Retinal pigment epithelial cell (primary cell): ENCODE measurements at places on chromosomes 6 and 20.

DNA sequence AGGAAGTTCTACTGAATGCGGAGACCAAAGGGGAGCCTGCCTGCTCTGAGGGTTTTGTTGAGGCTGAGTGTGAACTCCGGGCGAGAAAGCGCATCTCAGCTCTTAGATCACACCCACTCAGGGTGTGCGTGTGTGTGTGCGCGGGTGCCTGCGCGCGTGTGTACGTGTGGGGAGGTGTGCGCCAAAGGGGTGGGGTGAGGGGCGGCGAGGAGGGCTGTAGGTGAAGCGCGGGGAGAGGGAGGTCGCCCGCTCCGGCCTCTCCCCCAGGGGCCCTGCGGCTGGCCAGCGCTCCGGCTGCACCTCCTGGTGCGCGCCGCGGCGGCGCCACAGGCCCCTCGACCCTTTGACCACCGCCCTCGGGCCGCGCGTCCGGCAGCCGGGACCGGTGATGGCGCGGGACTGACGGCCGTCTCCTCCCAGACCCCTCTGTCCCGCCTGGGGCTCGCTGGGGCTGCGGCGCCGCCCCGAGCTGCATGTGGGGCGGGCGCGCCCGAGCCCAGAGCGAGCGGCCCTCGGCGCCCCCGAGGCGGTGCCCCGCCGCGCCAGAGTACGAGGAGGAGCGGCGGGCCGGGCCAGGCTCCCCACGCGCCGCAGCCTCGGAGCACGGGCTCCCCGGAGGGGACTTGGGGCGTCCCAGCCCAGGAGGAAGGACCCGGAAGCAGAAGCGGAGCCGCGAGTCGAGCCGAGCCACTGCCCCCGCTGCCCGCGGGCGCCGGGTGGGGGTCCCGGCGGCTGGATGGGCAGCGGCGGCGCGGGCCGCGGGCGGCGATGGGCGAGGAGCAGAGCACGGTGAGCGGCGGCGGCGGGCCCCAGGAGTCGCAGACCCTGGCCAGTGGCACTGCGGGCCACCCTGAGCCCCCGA lies at the start of gene RNF217:
TSS of gene RNF217 (plus strand) at position 661 of the 862 bp plus-strand sequence. CDS start at position 769, 108 bp downstream.
- DNase-seq, result no peak

GRCh38 chr6:46888031-46888430 lies 33.7 kb downstream of the ADGRF5 start:
- DNase-seq, result no peak

- no peak for DNase-seq
Measured at GRCh38 chr6:137731600-137731959, 135.5 kb upstream of the TNFAIP3 start.

GRCh38 chr6:82277686-82278085 lies 30.1 kb upstream of the IBTK start:
- DNase-seq, result no peak

GRCh38 chr20:2751347-2751877 lies 49.0 kb downstream of the CPXM1 start:
- no peak for DNase-seq

DNA sequence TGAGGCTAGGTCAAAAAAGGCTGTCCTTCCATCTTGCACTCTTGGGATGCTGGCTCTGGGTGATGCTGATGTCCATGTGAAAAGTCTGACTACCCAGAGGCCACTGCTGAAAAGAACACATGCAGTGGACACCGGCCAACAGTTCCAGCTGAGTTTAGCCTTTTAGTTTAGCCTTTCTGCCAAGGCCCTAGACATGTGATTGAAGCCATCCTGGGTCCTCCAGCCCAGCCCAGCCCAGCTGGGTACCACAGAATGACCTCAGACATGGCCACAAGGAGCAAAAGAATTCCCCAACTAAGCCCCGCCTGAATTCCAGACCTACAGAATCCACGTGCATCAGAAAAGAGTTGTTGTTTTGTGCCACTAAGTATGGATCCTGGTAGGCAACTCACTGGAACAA lies 17.4 kb downstream of the PIGT start:
- peak; percentile 59 for DNase-seq

DNA sequence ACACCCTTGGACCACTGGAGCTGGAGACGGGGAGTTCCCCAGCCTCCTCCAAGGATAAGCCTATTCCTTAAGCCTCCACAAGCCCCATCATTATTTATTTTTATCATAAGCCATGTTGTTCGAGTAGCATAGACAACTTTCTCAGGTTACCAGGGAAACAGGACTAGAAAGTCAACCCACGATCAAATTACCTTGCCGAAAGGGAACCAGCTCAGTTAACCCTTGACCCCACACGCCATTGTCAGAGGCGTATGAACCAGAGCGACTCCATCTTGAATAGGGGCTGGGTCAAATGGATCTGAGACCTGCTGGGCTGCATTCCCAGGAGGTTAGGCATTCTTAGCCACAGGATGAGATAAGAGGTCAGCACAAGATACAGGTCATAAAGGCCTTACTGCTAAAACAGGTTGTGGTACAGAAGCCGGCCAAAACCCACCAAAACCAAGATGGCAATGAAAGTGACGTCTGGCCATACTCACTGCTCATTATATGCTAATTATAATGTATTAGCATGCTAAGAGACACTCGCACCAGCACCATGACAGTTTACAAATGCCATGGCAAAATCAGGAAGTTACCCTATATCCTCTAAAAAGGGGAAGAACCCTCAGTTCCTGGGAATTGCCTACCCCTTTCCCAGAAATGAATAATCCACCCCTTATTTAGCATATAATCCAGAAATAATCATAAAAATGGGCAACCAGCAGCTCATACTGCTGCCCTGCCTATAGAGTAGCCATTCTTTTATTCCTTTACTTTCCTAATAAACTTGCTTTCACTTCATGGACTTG lies 22.4 kb downstream of the SYNJ2 start:
- DNase-seq, result no peak

- DNase-seq, result peak; percentile 89
Measured at GRCh38 chr6:139539852-139540251, 165.4 kb upstream of the CITED2 start.

DNA sequence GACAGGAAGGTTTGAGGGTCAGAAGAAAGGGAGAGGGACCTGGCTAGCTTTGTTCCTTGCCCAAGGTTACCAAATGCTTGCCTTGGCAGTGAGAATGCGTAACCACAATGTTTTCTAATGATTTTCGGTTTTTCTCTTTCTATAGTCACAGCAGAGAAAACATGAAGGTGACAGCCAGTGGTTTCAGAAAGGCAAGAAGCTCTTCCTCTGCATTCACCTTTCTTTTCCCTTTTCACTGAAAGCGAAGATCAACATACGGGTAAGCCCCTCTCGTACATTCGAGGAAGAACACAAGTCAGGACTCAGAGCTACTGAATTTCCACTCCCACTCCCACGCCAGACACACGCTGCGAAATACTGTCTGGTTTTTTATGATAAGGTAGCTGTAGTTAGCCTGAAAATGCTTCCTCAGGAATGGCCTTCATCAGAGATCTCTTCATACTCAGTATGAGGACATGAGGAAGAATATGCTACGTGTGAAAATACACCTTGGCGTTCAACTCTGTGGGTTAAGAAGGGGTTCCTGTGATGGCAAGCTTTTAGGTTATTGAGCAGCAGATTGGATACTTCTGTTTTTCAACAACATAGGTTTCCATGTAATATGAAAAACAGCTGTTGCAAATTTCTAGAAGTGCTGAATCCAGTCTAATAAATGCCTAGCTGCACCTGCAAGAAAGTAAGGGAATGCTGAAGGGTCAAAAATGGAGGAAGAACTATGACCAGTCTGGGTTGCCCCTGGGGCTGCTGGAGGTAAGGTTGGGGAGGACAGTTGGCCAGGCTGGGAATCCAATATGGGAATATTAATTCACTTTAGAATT lies 7.4 kb upstream of the CD83 start:
- DNase-seq, result no peak

DNA sequence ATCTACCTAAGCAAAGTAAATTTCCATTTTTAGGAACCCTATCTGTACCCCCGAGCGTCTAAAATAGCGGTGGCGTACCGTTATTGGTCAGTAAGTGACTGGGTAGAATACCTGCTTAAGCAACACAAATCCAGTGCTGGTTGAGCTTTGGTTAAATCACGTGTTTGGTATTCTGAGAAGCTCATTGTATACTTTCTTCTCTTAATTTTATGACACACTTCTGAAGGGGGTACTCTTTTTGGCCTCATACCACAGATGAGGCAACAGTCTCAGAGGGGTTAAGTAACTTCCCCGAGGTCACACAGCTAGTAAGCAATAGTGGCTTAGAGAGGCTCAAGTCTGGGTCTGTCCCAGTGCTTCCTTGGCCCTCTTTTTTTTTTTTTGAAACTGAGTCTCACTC lies 151.2 kb downstream of the TFAP2C start:
- DNase-seq, result no peak

- no peak for DNase-seq
Measured at GRCh38 chr6:36586606-36587005, 7.6 kb upstream of the SRSF3 start.

DNA sequence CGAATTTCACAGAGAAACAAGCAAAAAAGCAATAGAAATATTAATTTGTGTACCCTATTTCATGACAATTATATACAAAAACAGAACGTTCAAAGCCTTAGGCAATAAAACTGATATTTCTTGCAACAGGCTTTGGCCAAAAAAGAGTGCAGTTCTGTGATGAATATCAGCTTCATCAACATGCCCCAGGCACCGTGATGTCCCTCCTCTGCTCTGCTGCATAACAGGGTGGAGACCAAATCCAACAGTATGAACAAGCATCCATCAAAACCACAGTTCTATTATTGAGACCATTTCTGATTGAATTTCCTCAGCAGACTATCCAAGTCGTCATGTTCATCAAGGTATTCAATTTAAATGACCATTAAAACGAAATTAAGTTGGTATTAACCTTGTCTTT lies 722.6 kb upstream of the NRSN1 start:
- DNase-seq, result no peak

DNA sequence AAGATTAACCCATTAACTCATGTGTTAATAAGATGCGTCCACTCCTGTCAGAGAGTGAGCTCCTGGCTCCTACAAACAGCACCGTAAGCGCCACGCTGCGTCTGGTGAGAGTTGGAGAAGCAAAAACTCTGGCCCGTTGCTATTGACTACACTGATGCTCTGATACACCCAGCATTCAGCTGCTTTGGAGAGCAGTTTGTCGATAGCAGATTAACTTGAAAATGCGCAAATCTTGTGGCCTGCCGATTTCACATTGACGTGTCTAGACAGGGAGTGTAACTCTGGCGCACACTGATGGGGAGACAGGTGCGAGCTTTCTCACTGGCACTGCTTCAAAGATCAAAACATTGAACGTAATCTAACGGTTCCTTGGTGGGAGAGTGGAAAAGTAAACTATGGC lies 151.7 kb upstream of the RPS6KA2 start:
- DNase-seq, result no peak

DNA sequence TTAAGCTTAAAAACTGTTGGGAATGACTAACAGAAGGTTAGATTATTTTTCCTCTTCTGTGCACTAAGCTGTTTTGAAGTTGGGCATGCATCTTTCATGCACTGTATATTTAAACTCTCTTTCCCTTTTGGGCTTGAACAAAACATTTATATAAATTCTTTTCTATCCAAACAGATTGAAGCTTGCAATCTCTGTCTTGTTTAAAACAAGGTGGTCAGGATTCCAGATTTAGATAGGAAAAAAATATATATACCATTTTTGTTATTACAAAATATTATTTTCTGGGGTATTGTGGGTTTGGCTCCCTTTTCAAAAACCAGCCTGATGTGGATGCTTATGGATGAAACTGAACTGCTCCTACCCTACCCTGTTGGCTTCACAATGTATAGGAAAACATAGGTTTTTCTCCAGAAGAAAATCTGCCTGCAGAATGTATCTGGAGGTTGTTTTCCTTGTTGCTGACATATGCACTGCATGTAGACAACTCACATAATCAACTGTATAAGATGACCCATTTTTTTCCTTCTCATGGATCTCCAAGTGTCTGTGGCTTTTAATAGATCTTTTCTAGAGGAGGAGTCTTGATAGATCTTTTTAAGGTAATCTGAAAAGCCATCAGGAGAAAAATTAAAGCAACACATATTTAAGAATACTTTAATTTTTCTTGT lies 146.3 kb downstream of the PRL start:
- DNase-seq, result no peak

- DNase-seq, result no peak
Measured at GRCh38 chr6:42197555-42198362, 3.0 kb upstream of the GUCA1B start.

DNA sequence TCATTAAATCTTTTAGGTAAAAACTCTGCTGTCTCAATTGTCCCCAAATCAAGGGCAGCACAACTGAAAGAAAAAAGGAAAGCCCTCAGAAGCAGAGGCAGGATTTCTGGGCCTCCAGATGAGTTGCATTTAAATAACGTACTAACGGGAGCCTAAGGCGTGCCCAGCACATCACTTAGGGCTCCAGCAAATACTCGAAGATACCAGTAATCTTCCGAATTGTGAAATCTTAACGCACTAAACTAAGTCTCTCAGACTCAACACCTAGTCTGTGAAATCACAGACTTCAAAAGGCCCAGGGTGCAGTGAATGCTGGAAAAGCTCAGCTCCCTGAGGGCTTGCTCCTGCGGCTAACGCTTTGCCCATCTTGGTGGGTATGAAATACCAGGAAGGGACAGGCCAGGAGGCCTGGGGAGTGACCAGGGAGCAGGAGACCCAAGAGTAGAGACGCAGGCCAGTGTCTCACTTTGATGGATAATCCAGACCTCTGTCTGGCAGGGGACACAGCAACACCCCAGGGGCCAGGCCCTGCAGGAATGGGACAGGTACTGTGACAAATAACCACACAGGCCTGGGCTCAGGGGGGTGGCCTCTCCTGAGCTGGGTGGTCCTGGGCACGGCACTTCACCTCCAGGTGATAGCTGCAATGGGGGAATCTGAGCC lies 36.4 kb downstream of the RRBP1 start:
- no peak for DNase-seq

GRCh38 chr20:15563836-15564235 lies 1009.4 kb downstream of the KIF16B start:
- DNase-seq, result no peak

DNA sequence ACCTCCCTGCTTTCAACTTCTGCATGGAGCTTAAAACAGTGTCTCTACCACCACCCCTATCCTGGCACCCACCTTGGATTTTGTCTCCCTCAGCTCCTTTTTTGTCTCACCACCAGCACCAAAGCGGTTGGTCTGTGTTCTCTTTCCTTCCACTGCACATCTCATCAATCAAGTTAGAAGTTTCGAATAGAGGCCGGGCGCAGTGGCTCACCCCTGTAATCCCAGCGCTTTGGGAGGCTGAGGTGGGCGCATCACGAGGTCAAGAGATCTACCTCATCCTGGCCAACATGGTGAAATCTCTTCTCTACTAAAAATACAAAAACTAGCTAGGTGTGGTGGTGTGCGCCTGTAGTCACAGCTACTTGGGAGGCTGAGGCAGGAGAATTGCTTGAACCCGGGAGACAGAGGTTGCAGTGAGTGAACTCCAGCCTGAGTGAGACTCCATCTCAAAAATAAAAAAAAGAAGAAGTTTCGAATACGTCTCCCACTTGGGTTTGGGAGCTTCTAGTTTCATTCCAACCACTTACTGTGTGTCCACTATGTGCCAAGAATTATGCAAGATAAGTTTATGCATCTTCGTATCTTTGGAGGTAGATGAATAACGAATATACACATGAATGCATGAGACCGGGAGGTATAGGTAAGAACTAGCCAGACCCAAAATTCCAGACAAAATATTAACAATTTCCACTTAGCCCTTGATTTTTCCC lies 5.9 kb downstream of the PCED1A start:
- DNase-seq, result no peak
